RCC 7860 (cell line): ENCODE measurements at places on chromosomes 4 and X.
A peak's percentile ranks its signal among the peaks of the same experiment; 100 is the strongest.

DNA sequence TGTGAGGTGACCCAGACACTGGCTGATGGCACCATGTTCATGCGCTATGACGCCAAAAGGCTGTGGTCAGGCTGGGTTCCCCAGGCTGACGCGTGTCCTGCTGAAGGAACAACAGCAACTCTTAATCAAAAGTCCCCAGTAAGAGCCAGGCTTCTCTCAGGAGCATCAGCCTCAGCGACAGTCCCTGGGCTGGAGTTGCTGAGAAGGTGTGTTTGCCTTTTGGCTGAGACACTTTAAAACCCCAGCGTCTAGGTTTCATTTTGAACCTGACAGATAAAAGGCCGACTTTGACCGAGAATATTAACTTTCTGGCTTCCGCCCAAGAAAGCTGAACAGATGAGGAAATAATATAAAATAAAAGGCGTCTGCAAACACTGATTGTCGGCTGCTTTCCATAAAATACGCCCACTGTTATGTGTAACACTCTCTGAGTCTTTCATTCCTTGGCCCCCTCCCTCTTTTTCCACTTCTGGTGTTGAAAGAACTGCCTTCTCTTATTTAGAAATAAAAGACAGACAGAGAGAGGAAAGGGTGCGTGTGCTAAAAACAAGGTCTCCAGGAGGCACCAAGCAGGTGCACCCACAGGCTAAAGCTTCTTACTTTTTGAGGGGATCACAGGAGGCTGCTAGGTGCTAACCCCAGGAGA, 373.6 kb downstream of the MID1IP1 start:
- DNase-seq, result no peak

DNA sequence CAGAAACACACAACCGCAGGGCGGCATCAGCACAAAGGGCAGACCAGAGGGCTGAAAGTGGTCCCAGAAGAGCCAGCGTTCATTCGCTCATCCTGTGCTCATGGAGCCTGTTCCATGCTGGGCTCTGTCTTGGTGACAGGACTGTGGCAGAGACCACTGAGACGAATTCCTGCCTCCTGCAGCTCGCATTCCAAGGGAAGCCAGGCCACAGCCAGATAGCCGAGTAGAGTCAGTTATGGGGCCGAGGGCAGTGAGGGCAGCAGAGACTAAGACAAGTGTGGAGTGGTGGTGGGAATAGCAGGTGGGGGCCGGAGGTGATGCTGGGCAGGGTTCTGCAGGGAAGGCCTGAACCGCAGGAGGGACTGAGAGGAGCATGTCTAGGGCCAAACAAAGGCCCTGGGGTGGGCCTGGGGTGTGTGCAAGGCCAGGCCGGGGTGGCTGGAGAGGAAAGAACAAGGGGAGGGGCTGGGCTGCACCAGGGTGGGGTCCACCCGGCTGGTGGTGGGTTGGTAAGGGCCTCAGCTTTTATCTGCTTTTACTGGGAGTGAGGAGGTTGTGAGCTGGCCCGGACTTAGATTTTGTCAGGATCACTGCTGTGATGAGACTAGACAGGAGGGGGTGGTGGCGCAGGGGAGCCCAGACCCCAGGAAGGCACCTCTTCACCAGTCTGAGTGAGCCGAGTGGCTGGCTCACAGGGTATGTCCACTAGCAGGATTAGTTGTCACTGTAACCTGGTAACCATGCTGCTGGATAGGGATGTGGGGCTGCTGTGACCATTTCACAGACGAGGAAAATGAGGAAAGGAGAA, 6.3 kb downstream of the PSAPL1 start:
- no peak for DNase-seq

DNA sequence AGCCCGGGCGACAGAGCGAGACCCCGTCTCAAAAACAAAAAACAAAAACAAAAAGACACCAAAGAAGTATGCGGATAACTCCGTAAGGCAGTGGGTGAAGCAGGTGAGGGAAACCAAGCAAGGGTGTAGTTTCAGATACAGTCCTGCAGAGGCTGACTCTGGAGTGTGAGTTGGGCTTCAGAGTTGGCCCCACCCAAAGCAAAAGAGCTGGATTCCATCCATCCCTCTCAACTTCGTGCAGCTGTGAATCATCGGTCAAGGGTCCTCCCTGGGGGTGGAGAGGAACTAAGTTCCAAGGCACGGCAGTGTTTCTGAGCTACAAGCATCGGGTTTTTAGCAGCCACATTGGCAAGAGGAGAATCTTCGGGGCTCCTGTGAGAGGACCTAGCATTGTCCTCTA, 43.9 kb upstream of the FAM9A start:
- peak; percentile 71 for DNase-seq

DNA sequence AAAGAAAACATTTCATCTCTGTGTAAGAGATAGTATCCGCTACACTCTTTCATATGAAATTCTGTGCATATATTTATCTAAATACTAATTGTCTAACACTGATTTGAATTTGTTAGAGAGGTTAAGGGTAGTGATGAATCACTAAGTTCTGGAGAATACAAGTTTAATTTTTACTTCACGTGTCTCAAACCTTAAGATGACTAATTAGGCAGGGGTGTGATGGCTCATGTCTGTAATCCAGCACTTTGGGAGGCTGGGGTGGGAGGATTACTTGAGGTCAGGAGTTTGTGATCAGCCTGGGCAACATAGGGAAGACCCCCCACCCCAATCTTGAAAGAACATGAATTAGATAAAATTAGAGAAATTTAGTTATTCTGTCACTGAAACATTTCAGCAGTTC, 2241.9 kb downstream of the PCDH7 start:
- no peak for DNase-seq

- DNase-seq, result no peak
Measured at GRCh38 chr4:183493246-183493645, 11.6 kb upstream of the ING2 start.

GRCh38 chr4:26568446-26568994, 15.4 kb upstream of the TBC1D19 start:
- peak; percentile 78 for DNase-seq

- DNase-seq, result no peak
Measured at GRCh38 chr4:13378973-13379759, 105.0 kb downstream of the RAB28 start.

DNA sequence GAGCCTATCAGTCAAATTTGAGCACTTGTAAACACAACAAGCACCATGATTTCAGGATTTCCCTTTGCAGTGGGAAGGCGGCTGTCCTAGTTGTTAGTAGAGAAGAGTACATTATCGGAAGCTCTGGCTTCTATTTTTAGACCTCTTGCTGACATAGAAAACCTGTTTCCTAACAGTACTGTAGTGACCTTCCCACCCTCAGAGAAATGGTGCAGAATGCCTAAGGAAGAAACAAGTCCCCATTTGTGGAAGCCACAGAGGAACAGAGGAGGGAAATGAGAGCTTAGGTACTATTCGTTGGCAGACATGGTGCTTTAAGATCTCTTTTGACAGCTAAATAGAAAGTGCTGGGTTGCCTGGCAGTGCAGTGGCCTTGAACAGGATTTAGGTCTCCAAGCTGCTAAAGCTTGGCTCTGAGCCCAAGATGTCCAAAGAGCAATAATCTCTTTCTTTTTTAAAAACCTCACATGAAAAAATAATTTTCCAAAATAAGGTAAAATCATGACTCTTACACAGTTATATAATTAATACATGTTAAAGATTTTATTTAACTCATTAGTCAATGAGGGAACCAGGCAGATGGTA, 24.9 kb downstream of the GLRA2 start:
- DNase-seq, result no peak

DNA sequence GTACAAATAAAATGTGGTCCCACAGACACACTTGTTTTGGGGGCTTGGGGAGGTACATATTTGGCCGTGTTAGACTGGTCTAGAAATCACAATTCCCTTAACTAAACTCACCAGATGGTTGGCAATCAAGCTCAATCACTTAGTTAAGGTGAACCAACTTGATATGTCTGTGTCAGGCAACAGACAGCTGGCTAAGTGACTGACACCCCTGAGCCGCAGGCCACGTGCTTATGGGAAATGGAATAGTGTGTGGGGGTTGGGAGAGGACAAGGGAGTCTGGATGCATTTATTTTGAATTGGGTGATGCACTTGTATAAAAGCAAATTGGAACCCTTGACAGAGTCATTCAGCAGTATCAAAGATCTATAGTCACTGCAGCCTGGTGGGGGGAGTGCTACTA, 209.0 kb downstream of the HS6ST2 start:
- DNase-seq, result no peak

DNA sequence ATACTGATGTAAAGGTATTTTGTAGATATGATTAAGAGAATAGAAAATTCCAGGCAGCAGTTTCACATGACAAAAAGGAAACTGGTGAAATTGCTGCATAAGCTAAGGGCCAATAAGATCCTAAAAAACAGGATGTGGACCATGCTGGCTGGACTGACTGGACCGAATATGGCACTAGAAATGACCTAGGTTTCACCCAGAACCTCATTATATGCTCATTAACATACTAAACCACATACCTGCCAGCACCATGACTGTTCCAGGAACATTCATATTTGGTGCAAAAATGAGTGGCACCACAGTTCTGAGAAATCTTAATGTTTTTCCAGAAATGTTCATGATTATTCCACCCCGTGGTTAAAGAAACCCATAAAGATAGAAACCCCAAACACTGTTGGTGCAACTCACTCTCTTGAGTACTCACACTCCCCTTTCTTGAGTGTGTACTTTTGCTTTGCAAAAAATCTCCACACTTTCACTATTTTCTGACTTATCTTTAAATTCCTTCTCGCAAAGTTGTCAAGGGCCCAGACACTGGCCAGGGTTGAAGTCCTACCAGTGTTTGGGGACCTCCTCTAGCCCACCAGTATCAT, 74.0 kb downstream of the FANCB start:
- no peak for DNase-seq

DNA sequence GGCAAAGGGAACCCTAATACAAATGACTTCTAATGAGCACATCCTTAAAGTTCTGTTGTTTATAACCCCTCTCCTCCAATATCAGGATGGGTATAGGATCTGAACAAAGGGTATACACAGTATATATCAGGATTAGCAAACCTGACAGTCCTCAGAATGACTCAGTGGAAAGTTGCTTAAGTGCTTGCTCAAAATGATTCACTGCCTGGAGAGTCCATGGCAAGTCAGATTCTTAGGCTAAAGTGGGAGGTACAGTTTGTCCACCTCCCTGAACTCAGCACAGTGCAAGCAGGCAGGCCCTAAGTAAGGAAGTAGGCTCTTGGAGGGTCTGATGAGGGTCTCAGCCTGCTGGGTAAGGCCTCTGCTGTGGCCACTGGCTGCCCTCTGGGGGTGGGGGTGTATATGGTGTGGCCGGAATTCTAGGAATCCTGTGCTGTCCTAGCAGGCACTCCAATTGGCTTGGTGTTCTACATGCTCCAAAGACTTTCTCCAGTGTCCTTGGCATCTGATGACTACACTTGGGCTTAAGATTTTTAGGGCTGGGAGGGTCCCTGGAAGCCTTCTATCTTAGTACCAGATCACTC, 54.3 kb downstream of the CHRDL1 start:
- DNase-seq, result peak; percentile 49

GRCh38 chr4:340011-340410, 2.4 kb downstream of the ZNF141 start:
- DNase-seq, result no peak

- no peak for DNase-seq
Measured at GRCh38 chr4:36523182-36523581, 241.8 kb downstream of the DTHD1 start.

DNA sequence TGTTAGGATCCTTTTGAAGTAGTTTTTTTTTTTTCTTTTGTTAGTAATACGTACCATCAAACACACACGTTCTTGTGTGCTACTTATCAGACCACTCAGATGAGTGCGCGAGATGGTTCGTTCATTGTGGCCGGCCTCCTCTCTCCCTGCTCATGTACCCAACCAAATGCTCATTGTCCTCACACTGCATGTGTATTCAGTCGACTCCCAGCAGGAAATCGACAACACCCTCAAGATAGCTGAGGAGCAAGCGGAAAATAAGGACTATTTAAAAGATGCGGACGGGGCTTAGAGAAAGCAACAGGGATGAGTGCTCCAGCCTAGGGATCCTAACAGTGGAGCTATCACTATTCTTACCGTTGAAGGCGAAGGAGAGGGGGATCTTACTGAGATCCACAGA, 72.9 kb upstream of the GUCY1A1 start:
- no peak for DNase-seq
